ENCODE measurements at places on chromosomes 6 and 20.
A peak's percentile ranks its signal among the peaks of the same experiment; 100 is the strongest.

- DNase-seq, result no peak
Observed at GRCh38 chr6:135145063-135145800, 35.9 kb upstream of the MYB start.

- no peak for DNase-seq
Observed at GRCh38 chr6:134584847-134585516, 267.1 kb upstream of the SGK1 start.

GRCh38 chr6:70663881-70664466, 3.7 kb upstream of the SMAP1 start:
- no peak for DNase-seq

GRCh38 chr6:41224800-41225199, 3.3 kb upstream of the TREML4 start:
- no peak for DNase-seq

DNA sequence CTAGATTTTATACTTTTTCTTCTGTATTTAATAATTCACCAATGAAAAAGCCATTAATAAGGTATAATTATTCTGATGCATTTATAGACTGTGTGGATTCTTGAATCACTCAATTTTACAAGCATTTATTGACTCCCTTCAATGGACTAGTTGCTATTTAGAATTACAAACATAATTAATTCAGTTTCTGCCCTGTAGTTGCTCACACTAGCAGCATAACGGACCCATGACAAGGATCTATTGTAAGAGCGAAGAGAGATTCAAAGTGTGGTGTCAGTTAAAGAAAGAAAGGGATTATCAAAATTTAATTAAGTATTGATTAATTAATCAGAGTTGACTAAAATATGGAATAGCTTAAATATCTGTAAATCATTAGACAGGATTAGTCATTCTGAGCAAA, 602.6 kb upstream of the PTCHD4 start:
- DNase-seq, result no peak

GRCh38 chr20:3690413-3690812, 8.6 kb upstream of the ADAM33 start:
- no peak for DNase-seq

GRCh38 chr6:1477432-1478090, 88.2 kb downstream of the FOXF2 start:
- DNase-seq, result no peak

DNA sequence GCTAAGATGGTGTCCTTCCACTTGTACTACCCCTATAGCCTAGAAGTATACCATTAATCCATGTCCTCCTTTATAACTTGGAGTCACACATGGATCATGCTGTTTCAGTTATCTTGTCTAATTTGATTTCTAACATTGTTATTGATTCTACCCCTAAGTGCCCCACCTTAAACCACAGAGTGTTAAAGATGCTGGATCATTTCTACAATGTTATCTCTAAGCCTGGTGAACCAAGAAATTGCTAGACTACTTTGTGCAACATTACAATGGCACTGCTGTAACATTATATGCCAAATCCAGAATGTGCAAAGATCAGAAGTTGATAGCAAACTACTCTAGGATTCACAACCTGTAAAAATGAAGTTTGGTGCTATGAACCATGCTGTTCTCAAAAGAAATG, 1.7 kb downstream of the CGA start:
- DNase-seq, result no peak

GRCh38 chr6:51289041-51289440, 470.4 kb downstream of the TFAP2B start:
- DNase-seq, result no peak

DNA sequence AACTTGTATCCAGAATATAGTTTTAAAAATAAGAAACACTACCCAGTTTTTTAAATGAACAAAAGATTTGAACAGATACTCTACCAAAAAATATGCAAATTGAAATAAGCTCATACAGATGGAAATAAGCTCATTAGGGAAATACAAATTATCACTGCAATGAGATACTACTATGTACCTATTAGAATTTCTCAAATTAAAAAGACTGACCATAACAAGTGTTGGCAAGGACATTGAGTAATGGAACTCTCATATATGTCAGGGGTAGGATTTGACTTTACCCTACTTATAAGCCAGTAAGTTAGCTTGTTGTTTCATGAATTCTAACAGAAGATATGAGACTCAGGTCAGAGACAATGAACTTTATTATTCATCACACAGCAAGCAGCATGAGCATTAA, 9.6 kb upstream of the ASIP start:
- DNase-seq, result no peak

- DNase-seq, result no peak
Observed at GRCh38 chr6:122953766-122954165, 42.3 kb upstream of the CLVS2 start.

GRCh38 chr20:36642136-36642535, 3.9 kb downstream of the SLA2 start:
- no peak for DNase-seq

GRCh38 chr20:8242827-8243724, 111.0 kb downstream of the PLCB1 start:
- DNase-seq, result no peak

- no peak for DNase-seq
Observed at GRCh38 chr6:9564021-9564420, 850.9 kb downstream of the TFAP2A start.

GRCh38 chr20:10939331-10939941, 265.6 kb upstream of the JAG1 start:
- DNase-seq, result no peak

DNA sequence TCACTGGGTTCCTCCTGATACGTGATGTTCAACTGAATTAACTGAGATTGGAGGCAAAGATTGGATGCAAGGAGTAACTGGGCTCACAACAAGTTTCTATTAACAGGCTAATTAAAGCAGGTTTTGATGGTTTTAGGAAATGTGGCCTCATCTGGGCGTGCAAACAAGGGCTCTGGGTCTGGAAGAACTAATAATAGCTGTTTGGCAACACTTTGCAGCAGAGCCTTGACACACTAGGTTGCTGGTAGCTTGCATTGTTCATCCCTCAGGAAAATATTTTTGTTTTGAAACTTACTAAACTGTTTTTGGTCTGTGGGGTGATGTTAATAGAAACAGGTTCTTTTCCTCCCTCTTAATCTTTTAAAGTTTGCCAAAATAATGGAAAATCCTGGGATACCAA, 117.2 kb upstream of the CD93 start:
- DNase-seq, result no peak

DNA sequence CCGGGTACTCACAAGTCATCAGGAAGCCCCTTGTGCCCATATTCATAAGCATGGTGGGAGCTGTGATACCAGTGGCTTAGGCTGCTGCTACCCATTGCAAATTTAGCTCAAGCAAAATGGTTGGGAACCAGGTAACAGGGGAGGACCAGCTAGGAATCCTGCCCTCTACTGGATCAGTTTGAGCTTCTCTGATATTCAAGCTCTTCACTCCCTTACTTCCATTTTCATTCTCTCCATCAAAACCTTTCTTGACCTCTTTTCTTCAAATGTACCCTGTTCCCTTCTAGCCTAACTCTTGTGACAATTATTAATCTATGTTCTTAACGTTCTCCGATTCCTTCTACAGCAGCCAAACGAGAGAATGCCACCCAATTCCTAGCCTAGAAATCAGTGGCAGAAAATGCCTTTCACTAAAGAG, 9.7 kb downstream of the NOL7 start:
- no peak for DNase-seq

- DNase-seq, result no peak
Observed at GRCh38 chr6:36716476-36717093, 19.0 kb downstream of the RAB44 start.

- DNase-seq, result peak; percentile 58
Observed at GRCh38 chr6:170067923-170068360, 222.9 kb downstream of the DLL1 start.

- DNase-seq, result no peak
Observed at GRCh38 chr20:41668057-41668749, 50.0 kb upstream of the CHD6 start.

- no peak for DNase-seq
Observed at GRCh38 chr6:149473080-149474052, 11.4 kb downstream of the ZC3H12D start.

GRCh38 chr6:168021581-168021980, 24.1 kb downstream of the KIF25 start:
- peak; percentile 6 for DNase-seq

DNA sequence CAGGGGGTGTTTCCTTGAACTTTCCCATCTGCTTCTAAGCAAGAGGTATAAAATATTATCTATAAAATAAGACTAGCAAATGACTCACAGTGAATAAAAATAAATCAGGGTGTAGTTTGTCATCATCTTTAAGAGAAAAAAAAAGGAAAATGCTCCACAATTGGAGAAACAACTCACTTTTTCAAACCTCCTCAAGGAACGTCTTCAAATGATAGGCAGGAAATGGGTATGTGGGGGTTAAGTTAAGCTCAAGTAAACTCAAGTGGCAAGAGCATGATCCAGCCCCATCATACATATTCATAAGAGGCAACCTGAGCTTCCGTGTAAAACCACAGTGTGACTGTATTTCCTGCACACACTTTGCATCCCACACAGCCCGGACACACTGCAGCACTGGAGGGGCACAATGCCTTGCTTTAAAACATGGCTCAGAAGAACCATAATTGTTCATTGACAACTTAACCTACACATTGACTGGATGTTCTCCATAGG, 58.5 kb upstream of the CEP85L start:
- no peak for DNase-seq

GRCh38 chr6:13724182-13724581, 12.5 kb upstream of the RANBP9 start:
- no peak for DNase-seq

GRCh38 chr6:63839485-63839884, 203.9 kb downstream of the PHF3 start:
- DNase-seq, result no peak

GRCh38 chr6:61947311-61947947, 338.6 kb downstream of the KHDRBS2 start:
- DNase-seq, result no peak

DNA sequence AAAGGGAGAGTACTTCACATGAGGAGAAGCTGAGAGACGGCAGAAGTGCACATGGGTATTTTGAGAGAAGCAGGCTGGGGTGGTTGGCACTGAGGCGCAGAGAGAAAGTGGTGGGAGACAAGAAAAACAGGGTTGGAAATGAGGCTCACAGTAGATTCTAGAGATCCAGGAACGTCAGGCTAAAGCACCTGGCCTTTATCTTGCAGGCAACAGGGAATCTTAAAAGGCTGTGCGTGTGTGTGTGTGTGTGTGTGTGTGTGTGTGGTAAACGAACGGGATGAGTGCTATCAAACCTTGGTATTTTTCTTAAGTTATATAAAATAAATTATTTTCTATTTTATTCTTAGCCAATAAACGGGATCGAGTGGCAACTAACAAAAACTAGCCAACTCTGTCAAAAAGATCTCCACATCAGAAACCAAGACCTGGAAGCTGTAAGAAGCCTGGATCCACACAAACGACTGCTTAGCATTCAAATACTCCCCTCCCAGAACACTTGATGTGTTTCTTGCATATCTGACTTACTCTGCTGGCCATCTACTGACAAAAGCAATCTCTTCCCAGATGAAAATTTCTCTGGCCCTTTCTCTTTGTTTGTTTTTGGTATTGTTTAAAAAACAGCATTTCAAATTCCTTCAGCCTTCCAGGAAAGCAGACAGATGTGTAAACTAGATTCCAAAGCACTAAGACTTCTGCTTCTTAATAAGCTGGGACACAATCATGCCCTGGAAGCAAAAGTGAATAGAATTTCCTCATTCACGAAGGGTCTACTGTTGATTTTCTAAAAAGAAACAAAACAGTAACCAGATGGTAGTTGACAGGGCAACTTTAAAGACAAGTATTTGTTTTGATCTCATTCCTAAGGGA, 44.8 kb upstream of the FABP7 start:
- DNase-seq, result no peak

GRCh38 chr6:168778201-168778600, 337.2 kb downstream of the SMOC2 start:
- DNase-seq, result no peak

DNA sequence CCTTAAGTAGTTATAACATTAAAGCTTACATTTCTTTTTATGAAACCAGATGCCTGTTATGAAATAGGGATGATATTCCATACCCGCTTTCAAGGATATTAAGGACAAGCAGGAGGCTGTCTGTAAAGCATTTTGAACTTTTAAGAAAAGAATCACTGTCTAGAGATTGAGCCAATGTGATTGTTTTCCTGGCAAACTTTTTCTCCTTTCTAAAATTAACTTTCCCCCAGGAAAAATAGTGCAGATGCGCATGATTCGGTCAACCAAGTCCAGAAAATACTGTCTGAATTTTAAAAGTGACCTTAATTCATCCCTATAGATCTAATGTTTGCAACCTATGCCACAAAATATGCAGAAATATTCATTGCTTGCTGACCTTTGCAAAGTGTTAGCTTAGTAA, 15.1 kb upstream of the DEK start:
- DNase-seq, result no peak

GRCh38 chr6:20757761-20758160, 223.5 kb downstream of the CDKAL1 start:
- DNase-seq, result no peak

GRCh38 chr6:111831408-111831807, 41.8 kb downstream of the FYN start:
- DNase-seq, result no peak

GRCh38 chr20:1015181-1015580, 13.1 kb upstream of the RSPO4 start:
- no peak for DNase-seq

GRCh38 chr20:51190783-51191180, 167.9 kb upstream of the KCNG1 start:
- DNase-seq, result no peak

GRCh38 chr6:52087498-52087999, at the start of gene PKHD1:
TSS of gene PKHD1 (minus strand) at chr6:52087613. CDS start at chr6:52084933, 2,680 bp downstream.
- no peak for DNase-seq

DNA sequence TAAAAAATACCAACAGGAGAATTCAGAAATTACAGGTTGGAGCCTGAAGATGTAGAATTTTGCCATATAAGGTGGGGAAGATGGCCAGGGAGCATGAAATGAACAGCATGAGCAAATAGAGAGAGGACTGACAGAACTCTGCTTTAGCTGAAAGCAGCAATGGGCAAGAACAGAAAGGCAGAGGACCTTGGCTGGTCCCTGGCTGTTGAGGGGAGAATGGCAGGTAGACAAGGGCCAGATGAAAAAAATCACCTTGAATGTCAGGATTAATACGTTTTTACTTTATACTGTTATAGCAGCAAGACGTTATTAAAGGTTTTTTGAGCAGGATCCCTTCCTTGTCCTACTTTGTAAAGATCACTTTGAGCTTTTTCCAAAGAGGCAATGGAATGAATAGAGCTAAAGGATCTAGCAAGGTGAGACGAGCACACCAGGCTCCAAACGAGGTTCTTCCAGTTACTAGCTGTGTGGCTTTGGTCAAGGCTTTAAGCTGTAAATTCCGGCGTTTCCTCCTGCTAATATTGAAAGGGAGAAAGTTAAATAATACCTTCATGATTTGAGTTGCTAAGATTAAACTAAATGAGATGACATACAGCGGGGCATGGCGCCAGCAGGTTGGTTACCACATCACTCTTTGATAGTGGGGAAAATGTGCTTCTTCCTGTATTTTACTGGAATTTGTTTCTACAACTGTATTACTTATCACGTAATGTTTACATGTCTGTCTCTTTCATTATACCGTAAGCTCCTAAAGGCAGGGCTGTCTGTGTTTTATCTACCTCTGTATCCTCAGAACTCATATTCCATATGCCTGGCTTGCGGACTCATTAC, 776 bp downstream of the PPIL1 start:
- no peak for DNase-seq

- no peak for DNase-seq
Observed at GRCh38 chr6:168106633-168107005, 27.6 kb upstream of the FRMD1 start.
